OCI-LY7 (cell line): ENCODE measurements at places on chromosomes 2 and 18.

DNA sequence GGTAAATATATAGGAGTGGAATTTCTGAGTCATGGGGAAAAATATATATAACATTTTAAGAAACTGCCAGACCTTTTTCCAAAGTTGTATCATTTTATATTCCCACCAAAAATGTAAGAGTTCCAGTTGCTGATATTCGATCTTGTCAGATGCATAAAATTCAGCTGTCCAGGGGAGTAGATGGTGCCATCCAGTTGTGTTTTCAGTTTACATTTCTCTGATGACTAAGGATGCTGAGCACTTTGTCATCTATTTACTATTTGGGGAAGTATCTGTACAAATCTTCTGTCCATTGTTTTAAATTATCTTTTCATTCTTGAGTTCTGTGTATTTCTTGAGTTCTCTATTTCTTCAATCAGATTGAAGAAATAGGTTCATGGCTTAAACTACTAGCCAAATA, 126.1 kb downstream of the RTN4 start:
- no peak for DNase-seq

DNA sequence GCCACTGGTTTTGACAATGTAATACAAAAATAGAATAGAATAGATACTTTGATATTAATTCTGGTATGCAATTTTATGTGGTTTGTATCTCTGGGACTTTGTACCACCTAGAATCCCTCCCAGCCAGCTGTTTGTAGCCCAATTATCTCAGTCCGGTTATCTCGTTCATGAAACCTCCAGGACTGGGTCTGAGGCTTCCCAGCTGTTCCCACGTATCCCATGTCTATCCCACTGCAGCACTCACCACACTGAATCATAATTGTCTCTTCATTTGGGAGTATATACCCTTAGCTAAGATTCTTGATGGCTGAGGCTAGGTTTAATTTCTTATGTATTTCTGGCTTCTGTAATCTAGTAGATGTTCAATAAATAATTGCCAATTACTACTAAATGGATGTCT, 104.4 kb upstream of the MAPRE2 start:
- no peak for DNase-seq

GRCh38 chr18:34077599-34077998, 147.1 kb downstream of the NOL4 start:
- DNase-seq: no peak

GRCh38 chr2:96939415-96939814, 47.0 kb downstream of the FAM178B start:
- DNase-seq: no peak

DNA sequence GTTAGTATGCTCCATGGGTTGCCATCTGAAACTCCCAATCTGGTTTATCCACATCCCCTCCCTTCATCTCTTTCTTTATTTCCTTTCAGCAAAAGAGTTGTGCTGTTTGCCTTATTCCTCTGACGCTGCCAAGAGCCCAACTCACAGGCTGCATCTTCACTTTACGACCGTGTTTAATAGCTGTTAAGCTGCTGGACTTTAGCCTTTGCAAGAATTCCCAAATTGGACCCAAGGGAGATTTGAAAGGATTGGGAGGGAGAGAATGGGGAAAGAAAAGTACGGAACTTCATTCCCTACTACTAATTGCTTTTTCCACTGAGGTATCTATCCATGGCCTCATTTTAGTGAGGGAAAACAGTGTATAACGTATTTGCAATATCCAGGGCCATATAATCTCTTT, 263.4 kb upstream of the MEIS1 start:
- no peak for DNase-seq

- DNase-seq: no peak
These were observed 18.6 kb downstream of the ARL4C start for GRCh38 chr2:234478121-234478858.

- no peak for DNase-seq
These were observed 42.9 kb upstream of the SERTAD2 start for GRCh38 chr2:64696636-64697035.

- DNase-seq: no peak
These were observed 387.0 kb upstream of the CDH19 start for GRCh38 chr18:66990909-66991308.

- DNase-seq: no peak
These were observed 250.4 kb upstream of the DSEL start for GRCh38 chr18:67766930-67767329.

- peak; percentile 29 for DNase-seq
These were observed 1.4 kb downstream of the WNT6 start for GRCh38 chr2:218860950-218861381.

DNA sequence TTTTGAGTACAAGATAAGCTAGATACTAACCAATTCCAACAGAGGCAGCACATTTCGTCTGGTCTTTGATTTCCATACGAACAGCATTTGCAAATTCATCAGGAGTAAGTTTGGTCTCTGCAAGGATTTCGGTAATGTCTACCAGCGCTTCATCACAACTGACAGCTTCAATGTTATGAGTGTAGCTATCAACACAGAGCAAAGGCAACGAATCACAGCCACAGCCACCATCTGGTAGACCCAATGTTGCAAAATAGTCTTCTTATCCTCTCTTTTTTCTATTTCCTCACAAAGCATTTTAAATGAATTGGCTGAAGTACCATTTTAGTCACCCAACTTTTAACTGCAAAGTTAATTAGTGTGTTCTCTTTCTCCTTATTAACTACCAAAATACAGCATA, 68.3 kb downstream of the REV1 start:
- no peak for DNase-seq

DNA sequence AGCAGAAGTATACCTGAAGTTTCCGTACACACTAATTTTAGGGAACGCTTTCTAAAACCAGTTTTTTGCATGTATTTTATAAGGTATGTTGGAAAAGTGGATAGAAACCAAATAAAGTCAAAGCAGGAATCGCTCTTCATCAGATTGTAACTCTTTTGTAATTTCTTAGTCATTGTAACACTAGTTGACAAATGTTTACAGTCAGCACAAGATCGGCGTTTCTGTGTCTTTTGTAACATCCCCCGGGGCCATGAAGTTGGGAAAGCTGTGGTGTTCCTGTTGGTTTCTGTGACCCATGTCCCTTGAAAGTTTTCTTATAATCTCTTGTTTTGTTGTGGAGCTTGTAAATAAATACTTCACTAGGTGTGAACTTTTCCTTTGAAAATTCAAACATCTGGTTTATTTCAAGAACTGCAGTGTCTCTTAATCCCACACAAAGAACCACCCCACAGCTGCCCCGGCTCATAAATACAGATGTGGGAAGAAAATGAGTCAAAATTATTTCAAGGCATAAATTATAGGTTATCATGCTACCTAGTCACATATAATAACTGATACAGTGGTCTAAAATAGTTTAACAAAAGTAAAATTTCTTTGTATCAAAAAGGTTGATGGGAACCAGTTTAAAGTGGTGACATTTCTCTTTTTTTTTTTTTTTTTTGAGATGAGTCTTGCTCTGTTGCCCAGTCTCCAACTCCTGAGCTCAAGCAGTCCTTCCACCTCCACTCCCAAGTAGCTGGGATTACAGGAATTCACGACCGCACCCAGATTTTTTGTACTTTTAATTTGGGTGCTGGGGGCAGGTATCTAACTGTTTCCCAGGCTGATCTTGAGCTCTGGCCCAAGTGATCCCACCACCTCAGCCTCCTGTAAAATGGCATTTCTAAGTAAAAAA, 751 bp upstream of the NMI start:
- DNase-seq: no peak

DNA sequence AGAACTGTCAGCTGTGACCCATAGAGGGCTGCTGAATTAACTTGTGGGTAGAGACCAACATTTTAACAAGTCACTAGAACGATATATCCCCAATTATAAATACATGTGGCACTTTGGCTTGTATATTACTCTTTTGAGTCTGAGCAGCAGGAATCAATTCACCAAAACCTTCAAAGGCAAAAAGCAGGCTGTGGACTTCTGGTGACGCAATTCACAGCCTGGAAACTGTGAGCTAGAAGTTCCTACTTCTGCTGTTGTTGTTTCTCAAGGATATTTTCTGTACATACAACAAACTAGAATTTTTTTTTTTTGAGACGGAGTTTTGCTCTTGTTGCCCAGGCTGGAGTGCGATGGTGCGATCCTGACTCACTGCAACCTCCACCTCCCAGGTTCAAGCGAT, 37.3 kb downstream of the PTCD3 start:
- no peak for DNase-seq

GRCh38 chr2:105445498-105445897, 46.6 kb upstream of the FHL2 start:
- DNase-seq: no peak

DNA sequence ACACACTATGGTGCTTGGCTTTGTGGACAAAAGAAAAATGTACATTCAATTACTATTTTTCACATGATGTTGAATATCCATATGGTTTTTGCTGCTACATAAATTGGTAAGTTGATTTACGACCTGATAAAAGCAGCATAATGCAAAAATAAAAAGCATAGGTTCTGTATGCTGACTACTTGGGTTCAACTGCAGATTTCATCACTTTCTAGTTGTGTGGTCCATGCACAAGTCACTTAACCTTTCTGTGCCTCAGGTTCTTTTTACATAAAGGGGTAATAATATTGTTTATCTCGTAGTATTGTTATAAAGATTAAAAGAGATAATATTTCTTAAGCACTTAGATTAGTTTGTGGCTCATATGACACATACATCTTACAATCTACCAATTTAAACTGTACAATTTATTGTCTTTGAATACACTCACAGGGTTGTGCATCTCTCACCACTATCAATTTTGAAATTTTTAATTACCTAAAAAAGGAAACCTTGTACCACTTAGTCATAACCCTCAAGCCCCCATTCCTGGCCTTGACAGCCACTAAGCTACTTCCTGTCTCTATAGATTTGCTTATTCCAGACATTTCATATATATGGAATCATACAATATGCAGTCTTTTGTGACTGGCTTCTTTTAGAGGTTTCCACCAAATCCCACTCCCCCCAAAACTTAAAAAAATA, 1443.9 kb downstream of the SUCLG1 start:
- DNase-seq: no peak

DNA sequence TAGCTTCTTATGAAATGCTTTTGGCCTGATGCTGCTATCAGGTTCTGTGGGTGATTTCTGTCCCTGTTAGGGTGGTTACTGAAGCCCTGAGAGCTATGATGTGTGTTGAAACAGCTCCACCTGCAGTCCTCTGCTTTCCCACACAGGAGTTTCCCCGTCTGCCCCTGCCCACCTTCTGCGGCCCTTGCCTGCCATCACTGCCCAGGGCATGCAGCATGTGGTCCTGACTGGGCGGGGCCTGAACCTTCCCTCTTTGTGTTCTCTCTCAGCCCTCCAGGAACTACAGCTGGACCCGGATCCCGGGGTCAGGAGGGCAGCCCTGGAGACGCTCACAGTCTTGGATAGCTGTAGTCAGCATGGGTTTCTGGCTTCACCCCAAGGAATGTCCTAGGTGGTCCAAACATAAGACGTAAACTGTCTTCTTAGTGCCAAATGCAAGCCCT, 21.4 kb downstream of the HJURP start:
- DNase-seq: peak; percentile 38

DNA sequence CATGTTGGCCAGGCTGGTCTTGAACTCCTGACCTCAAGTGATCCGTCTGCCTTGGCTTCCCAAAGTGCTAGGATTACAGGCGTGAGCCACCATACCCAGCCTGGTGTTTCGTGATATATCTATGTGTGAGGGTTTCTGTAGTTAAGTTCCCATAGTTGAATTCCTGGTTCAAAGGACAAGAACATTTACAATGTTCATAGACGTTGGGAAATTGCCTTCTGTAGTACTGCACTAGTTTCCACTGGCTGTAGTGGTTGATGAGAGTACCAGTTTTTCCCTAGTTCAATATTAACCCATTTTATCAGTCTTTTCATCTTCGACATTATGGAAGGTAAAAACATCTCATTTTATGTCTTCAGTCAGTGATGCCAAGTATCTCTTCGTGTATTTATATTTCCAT, 171.0 kb downstream of the NEDD4L start:
- no peak for DNase-seq

GRCh38 chr2:152890736-152891135, 172.3 kb downstream of the ARL6IP6 start:
- no peak for DNase-seq

GRCh38 chr18:41687138-41687537, 267.9 kb upstream of the PIK3C3 start:
- DNase-seq: no peak

DNA sequence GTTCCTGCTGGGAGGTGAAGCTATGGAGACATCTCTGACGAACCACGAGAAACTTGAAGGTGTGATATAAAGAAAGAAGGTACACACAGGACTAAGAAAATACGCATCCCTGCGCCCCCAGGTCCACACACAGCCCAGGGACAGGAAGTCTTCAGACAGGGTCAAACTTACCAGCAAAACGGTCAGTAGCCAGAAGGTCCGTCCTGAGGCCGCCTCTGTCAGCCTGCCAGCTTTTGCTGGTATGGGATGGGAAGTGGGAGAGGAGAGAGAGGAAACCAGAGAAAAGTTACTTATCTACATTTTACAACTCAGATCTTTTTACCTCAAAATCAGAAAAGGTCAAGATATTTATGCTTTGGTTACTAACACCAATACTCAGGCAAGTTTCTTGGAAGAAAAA, 47.2 kb downstream of the HDLBP start:
- DNase-seq: no peak

GRCh38 chr2:188272121-188272520, 19.6 kb upstream of the GULP1 start:
- DNase-seq: no peak

GRCh38 chr2:180033993-180034894, 27.1 kb upstream of the CWC22 start:
- peak; percentile 49 for DNase-seq
